ENCODE measurements at places on chromosomes 7 and 10.

- H3K27me3 ChIP-seq: no peaks in the 10 kb centered on the region
- H3K4me1 ChIP-seq: no peaks in the 10 kb centered on the region
- DNase-seq: no peak
- no peak overlapping the region for H3K27ac ChIP-seq
- no peaks in the 10 kb centered on the region for H3K36me3 ChIP-seq
Observed at GRCh38 chr7:32200646-32201045, 130.4 kb upstream of the PDE1C start.

- peaks cover 32% of the 10 kb centered on the region for H3K36me3 ChIP-seq
- H3K27me3 ChIP-seq: no peaks in the 10 kb centered on the region
- DNase-seq: no peak
Observed at GRCh38 chr10:69344591-69345252, 66.4 kb downstream of the HK1 start.

DNA sequence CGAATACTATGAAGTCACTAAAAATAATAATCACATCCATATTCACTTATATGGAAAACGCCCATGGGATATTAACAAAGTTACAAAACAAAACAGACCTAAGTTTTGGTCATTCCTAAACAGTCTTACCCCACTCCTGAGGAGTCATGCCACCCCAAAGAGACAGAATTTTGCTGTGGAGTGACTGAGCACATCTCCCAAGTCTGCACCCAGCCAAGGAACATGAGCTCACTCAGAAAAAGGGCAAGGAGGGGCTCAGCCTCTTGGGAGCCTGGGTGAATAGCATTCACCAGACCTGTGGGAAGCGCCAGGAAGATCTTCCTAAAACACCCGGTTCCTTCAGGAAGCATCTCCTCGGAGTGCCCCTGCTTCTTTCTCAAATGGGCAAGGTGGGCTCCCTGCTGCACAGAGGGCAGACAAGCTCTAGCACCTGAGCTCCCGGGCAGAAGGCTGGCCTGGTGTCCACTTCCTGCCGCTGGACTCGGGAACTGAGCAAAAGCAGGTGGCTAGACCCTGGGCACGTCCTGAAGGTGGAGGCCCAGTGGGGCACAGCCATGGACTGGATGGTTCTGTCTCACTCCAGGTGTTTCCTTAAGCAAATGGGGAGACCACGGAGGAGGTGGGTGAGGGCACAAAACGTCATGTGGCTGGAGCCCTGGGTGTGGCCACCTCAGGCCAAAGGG is 31.0 kb downstream of the TNS3 start:
- H3K4me1 ChIP-seq: peaks cover 15% of the 10 kb centered on the region
- no peaks in the 10 kb centered on the region for H3K27me3 ChIP-seq
- H3K4me3 ChIP-seq: no peak overlapping the region
- DNase-seq: no peak
- no peaks in the 10 kb centered on the region for H3K36me3 ChIP-seq
- H3K27ac ChIP-seq: no peak overlapping the region

GRCh38 chr10:18195060-18195799 is 55.0 kb downstream of the CACNB2 start:
- no peaks in the 10 kb centered on the region for H3K27me3 ChIP-seq
- no peaks in the 10 kb centered on the region for H3K36me3 ChIP-seq
- no peaks in the 10 kb centered on the region for H3K4me1 ChIP-seq
- no peak overlapping the region for H3K27ac ChIP-seq

GRCh38 chr7:98760201-98760651 is 109.6 kb downstream of the TMEM130 start:
- H3K4me1 ChIP-seq: no peaks in the 10 kb centered on the region
- H3K27me3 ChIP-seq: no peaks in the 10 kb centered on the region
- no peaks in the 10 kb centered on the region for H3K36me3 ChIP-seq
- H3K27ac ChIP-seq: no peak overlapping the region

GRCh38 chr7:27459731-27460053 is 203.0 kb downstream of the HIBADH start:
- peaks cover 12% of the 10 kb centered on the region for H3K27me3 ChIP-seq
- no peaks in the 10 kb centered on the region for H3K36me3 ChIP-seq
- H3K4me3 ChIP-seq: no peak overlapping the region
- DNase-seq: no peak
- no peak overlapping the region for H3K27ac ChIP-seq
